ENCODE measurements at places on chromosomes 11 and 22.

DNA sequence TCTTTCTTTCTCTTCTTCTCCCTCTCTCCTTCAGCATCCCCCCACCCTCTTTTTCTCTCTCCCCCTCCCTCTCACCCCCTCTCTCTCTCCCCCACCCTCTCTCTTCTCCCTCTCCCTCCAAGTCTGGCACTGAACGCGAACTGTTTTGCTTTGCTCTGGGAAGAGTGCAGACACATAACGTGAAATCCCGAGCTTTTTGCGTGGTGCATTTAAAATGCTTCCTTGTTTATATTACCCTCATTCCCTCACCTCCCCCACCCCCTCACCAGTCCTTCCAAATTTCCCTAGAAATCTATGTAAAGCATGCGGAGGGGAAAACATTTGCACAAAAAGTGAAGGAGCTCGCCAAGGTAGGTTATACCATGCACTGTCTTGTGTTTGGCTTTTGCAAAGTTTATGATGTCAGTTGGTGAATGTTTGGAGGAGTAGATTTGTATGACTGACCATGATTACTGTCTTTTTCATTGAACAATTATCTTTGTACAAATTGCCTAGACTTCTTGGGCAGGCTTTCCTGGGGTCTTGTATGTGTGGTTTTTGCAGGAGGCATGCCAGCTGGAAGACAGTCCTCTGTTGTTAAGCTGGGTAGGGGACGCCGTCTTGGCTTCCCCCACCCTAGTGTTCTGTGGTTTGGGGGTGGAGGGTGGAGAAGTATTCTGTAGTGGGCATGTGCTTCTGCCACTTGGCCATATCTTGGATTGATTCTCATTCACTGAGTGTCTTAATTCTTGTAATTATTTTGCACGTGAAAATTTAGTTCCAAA, 123.7 kb upstream of the HSD17B12 start:
- DNase-seq: no peak

DNA sequence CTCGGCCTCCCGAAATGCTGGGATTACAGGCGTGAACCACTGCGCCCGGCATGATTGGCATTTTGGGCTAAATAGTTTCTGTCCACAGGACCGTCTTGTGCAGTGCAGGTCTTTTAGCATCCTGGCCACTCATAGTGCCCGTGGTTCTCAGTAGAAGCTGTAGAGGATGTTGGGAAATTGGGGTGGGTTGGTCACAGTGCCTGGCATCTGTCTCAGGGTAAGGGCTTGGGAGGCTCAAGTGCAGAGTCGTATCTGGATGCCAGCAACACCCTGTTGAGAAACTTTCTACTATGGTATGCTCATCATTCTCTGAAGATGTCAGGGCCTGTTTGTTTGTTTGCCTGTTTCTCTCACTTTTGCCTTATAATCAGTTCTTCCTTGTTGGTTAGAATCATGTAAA, 21.9 kb downstream of the UBE2L3 start:
- DNase-seq: no peak

DNA sequence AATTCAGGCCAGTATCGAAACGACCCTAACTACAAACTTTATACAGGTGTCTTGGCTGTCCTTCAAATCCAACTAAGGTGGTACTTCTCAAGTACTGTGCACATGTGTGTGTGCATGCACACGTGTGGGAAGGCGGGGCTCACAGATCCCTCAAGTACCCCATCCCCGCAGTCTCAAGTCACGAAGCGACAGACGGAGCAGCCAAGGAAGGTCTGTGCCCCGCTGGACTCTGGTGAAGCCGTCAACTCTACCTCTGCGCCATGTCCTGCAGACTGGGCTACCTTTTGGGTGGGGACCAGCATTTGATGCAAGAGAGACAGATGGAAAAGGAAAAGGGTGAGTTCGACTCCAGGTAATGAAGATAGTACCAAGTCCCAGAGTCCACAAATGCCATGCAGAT, 169.0 kb downstream of the CRYBB2 start:
- no peak for DNase-seq

DNA sequence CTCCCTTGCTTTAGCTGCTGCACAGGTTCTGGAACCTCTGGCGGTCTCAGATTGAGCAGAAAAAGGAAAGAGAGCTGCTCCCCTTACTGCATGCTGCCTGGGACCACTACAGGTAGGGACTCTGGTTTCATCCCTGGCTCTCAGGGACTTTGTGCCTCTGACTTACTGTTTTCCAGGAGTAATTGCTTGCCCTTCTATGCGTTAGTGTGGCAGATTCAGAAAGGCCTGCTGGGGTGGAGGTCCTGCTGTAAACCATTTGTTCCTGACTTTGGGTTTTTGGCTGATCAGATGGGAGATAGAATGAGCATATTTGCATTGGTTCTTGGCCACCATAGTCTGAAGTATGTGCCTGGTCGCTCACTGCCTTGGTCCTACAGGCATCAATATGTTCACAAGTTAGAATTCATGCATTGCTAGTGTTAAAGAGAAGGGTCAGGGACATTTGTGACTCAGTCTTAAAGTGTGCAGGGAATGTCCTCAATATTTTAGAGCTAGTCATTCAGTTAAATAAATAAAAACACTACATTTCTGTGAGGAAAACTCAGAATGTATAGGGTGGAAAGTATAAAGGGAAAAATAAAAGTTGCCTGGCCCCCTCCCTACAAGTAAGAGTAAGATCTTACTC, 78.0 kb downstream of the PISD start:
- DNase-seq: no peak

- no peak for DNase-seq
These were observed 32.9 kb downstream of the TST start for GRCh38 chr22:36986242-36986821.

Data from NCI-H2029 treated with DMSO at 0.1 percent for 48 hours (cell line).